ENCODE measurements at places on chromosomes 6 and 20.

DNA sequence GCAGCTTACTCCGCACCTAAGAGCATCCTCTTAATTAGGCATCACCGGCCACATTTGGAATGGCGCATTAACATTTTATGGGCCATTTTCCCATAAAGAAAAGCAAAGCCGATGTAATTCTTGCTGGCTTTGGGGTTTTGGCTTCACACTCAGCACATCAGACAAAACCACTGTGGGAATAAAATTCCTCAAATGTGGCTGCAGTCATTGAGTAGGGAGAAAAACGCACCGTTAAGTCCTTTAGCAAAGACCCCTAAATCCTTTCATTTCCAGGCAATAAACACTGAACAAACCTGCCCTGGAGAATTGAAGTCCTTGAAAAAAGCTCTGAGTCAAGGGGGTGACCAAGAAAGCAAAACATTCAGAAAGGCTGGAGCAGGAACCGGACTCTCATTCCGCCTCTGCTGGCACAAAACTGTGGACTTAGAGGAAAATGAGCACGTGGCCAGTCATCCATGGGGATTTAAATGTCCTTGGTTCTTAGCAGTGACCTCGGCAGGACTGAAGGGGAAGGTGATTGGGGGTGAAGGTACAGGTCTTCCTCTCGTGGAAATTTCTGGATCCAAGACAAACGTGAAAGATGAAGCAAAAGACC lies 102.9 kb downstream of the CDH4 start:
- no peak for DNase-seq

- no peak for DNase-seq
Measured at GRCh38 chr6:80197474-80197873, 91.0 kb downstream of the BCKDHB start.

DNA sequence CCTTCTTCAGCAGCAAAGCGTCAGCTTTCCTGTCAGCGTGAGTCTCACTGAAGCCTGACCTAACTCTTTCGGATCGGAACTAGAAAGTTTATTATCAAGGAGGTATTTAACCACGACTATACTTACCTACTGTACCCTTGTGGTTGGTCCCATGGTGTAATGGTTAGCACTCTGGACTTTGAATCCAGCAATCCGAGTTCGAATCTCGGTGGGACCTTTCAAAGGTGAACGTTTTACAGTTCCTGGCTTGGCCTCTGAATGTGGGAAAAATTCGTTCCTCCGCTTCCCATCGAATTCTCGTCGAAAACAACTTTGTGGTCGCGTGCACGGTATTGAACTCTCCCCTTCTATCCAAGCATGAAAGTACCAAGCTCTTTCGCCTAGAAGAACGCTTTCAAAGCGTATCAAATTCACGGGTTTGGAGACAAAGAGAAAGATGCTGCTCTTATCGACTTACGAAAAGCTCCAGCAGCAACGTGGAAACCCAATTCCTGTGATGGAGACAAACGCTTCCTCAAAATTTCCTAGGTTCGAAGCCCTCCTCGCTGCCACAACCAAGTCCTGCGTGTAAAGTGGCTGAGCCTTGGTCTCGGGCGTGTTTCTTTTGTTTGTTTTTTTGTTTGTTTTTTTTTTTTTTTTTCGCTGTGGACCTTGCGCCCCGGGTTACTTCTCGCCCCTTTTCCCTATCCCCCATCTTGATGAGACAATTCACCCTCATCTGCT lies 63.7 kb downstream of the GPX5 start:
- no peak for DNase-seq

- no peak for DNase-seq
Measured at GRCh38 chr6:157775376-157775775, 47.7 kb upstream of the SNX9 start.

- DNase-seq, result no peak
Measured at GRCh38 chr20:31496761-31497295, 17.4 kb upstream of the HM13 start.

DNA sequence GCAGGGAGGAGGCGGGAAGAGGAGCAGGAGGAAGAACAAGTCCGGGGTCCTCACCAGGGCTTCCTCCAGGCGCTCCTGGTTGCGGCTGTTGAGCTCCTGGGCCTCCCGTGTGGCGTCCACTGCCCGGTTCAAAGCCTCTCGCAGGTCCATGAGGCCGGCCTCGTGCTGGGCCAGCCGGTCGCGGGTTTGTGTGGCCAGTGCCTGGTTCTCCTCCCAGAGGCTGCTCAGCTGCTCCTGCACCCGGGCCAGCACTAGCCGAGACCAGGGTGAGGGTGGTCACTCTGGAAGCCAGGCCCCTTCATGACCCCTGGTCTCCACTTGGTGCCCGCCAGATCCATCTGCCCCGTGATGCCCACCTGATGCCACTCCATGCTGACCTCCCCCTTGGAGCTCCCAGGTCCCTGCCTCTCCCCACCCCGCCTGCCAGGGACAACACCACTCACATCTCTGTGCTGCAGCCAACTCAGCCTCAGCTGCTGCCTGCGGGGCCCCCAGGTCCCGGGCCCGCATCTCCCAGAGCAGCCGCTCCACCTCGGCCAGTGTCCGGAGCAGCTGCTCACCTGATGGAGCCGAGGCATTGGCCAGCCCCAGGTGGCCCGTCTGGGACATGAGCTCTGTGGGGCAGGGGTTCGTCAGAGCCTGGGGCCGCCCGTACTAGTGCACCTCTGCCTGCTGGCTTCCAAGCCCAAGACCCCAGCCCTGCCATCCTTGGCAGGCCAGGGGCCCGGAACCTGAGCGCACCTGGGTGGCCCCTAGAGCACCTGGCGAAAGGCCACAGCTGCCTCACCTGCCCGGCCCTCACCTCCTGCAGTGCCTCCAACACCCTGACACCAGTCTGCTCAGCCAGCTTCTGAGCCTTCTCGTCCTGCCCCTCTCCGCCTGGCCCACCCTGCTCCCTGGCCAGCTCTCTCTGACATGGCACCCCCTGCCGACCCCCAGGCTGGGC lies 15.9 kb downstream of the ADRM1 start:
- DNase-seq, result no peak

DNA sequence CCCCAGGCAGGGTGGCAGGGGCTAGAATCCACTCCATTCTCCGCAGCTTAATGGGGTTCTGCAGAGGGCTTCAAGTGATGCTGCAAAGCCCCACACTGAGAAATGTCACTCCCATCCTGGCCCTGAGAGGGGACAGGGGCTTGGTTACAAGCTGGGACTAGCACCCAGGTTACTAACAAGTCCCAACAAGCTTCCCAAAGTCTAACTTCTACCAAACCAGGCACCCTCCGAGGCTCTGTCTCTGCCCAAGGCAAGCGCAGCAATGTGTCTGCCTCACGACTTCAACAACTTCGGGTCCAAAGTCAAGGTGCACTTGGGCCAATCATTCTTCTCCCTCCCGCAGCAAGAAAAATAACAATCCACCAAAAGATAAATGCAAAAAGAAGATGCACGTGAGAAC lies 45.6 kb downstream of the NFATC2 start:
- DNase-seq, result no peak

GRCh38 chr20:62972845-62973745 lies 20.6 kb downstream of the SLC17A9 start:
- no peak for DNase-seq

- DNase-seq, result no peak
Measured at GRCh38 chr6:53439556-53439955, 90.8 kb upstream of the ELOVL5 start.

DNA sequence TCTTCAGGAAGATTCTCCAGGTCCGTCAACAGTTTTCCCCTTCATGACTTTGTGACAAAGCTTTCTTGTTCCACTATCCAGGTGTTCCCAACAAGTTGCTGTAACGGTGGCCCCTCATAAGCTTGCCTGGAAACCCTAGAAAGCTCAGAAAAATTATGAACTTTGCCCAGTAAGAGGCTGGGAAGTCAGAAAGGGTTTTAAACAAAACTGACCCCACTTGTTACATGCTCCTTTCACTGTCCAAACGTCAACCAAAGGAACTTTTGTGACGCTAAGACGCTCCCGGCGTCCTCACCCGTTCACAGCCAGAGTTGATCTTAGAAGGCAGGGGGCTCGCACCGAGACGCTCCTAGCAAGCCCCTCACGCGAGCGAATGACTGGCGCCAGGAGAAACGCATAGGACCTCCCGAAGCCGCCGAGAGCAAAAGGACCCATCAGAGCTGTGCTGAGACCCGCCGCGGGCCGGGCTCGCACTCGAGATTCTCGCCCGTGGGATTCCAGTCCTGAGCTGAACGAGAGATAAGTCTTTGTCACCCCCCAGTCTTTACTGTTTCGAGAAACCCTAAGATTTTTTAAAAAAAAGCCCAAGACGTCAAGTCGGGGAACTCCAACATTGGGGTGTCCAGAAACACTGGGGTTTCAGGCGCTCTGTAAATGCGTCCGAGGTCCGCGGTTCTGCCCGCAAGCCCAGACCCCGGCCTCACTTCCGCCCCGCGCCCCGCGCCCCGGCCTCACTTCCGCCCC lies 544 bp upstream of the ACAT2 start:
- no peak for DNase-seq
